ENCODE measurements at places on chromosomes 2 and 18.

- DNase-seq, result no peak
These were observed 95.4 kb upstream of the AQP4 start for GRCh38 chr18:26960911-26961310.

DNA sequence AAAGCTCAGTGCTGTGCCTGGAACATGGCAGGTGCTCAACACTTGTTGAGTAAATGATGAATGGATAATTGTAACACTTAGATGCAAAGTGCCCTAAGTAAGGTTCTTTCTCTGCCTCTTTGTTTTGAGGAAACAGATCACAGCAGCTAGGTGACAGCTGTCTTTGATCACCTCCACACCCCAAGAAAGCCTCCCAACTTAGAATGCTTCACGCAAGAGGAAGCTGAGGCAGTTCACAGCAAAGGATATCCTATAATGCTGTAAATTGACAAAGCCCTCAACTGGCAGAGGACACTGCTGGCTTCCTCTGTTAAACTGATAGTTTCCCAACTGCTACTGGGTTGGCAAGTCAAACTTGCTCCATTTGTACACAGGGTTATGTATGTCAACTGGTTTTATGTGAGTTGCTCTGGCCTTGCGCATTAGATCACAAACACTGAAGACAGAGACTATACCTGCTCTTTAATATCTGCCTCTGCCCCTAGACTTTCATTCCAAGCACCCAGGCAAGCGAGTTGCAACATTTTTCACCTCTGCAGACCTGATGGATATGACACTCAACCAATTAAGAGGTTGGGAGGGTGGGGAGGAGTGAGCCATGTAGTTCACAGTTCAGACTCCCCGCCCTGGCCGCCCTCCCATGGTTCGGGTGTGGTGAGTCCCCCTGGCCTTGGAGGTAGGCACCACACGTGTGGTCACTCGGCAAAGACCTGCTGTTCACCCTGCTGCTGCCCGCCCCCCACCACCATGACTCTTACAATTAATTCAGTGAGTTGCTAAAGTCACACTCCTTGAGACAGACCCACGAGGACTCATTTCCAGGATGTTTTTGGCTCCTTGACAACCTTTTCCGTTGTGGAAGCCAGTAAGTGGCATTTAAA lies 4.8 kb upstream of the MALL start:
- DNase-seq, result no peak

GRCh38 chr2:45901468-45902032 lies 250.1 kb downstream of the PRKCE start:
- DNase-seq, result no peak

DNA sequence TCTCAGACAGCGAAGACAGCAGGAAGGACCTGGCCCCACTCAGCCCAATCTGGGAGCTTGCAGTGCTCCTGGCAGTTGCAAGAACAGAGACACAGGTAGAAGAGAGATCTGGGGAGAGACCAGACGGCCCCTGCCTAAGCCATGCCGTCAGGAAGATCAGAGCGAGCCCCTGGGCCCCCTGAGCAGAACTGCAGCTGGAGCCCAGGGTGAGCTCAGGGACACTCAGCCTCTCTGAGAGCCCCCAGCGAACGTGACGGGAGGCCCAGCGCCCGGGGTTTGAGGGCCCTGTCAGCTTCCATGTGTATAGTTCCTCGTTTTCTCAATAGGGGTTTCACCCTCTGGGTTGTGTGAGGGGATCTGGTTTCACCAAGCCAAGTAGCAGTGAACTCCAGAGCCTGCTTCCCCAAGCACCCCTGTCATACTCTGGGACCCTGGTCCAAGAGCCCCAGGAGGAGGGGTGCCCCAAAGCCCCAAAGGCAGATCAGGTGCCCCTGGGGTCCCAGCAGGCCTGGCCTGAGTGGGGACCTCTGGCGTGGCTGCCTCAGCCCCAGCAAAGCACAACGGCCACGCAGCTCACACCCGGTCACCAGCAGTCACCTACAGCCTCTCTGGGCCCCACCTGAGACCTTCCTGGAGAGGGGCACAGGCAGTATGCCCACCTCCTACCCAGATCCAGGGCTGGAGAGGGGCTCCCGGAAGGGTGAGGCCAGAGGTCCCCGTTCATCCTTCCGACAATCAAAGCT lies 431.3 kb upstream of the MYT1L start:
- no peak for DNase-seq

DNA sequence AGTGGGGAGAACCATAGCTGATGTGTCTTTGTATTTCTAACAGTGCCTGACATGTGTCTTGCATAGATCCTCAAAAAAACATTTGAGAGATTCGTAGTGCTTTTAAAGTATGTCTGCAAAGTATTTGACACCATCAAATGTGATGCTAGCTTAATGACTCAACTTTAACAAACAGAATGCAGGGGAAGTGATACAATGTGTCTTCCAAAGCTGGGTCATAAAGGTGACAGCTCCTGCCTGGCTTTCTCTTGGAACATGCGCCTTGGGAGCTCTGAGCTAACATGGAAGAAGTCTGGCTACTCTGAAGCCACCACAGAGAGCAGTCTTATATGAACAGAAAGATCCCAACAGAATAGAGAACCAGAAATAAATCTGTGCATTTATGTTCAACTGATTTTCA lies 78.2 kb downstream of the C1D start:
- DNase-seq, result no peak

DNA sequence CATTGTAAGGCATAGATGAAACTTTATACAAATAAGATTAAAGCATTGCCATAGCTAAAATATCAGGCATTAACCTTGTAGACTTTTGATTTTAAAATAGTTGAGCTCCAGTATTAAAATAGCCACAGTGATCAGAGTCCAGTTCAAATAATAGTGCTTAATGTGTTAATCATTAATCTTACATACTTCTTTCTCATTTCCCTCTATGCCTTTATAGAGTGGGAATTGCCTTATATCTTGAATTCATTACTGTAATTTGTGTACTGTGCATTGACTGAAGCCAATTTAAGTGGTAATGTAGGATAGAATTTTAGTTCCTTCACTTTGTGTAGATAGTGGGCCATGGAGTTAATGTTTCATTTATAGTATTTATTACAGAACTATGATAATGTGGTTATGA lies 549.2 kb upstream of the VWC2L start:
- no peak for DNase-seq

GRCh38 chr18:67672716-67673115 lies 156.2 kb upstream of the DSEL start:
- DNase-seq, result no peak

DNA sequence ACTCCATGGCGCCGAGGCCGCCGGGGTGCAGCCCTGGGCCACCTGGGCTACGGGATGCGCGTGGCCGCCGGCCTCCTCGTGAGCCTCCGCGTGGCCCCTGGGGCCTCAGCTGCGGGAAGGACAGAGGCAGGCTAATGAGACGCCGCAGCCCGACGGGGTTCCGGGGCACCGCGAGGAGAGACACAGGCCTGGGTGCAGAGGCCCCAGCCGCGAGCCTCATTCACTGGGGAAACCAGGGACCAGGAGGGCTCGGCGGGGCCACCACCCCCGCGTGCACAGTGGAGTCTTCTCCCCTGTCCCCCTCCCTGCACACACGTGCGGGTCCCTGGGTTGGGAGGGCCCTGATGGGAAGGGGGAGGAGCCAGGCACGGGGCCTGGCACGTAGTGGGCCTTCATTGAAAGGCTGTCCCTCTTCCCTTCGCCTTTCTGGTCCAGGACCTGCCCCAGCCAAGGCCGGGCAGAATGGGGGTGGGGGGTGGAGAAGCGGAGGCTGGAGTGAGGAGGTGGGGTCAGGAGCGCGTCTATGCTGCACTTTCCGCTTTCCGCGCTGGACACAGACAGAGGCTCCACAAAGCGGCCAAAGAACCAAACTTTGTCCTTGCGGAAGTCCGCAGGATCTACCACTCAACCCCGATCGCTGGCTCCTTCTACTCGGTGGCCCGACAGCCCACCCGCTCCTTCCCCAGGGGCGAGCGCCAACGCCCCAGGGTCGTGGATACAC lies 9.1 kb downstream of the ALPP start:
- DNase-seq, result no peak
